Stromal cell of bone marrow (primary cell): ENCODE measurements at places on chromosomes 13 and 19.
A peak's percentile ranks its signal among the peaks of the same experiment; 100 is the strongest.

DNA sequence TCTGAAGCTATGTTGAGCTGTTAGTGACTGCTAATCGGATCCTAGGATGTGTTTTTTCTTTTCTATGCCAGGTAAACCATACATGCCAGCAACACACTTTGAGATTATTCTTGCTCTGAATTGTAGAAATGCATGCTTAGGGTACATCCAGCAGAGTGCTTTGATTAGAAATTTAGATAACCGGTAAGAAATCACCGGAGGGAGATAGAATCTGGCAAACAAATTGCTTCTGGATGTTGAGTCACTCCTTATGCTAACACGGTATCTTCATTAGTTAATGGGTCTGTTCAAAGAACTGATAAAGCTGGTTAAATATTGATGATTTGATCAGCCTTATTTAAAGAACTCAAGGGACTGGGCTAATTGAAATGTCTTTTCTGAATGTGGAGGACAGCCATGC lies 85.1 kb upstream of the SIAH3 start:
- no peak for DNase-seq

DNA sequence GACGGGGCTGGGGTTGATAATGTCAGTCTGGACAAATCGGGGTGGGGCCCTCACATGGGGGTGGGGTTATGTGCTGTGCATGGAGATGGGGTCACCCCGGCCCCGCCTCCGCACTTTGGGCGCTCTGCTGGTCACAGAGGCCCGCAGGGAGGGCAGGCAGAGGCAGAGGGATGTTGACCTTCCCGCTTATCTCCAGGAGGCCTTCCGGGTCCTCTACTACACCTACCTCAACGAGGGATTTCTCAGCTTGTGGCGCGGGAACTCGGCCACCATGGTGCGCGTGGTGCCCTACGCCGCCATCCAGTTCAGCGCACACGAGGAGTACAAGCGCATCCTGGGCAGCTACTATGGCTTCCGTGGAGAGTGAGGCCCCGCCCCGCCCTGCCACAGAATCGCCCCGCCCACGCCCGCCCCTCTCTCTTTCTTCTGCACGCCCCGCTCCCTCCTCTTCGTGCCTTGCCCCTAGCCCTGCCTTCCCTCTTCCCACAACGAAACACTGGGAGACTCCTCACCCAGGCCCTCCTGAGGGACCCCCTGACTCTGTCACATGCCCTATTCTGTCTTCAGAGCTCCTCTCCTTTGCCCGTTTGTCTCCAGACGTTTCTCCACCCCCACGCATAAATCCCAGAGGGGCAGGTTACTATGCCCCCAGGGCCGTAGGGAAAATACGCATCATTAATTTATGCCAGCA lies 32.8 kb downstream of the TMEM161A start:
- DNase-seq, result no peak

GRCh38 chr13:80989747-80990146 lies 648.8 kb upstream of the SPRY2 start:
- DNase-seq, result no peak

- DNase-seq, result no peak
Measured at GRCh38 chr13:48398450-48399095, 14.3 kb downstream of the LPAR6 start.

DNA sequence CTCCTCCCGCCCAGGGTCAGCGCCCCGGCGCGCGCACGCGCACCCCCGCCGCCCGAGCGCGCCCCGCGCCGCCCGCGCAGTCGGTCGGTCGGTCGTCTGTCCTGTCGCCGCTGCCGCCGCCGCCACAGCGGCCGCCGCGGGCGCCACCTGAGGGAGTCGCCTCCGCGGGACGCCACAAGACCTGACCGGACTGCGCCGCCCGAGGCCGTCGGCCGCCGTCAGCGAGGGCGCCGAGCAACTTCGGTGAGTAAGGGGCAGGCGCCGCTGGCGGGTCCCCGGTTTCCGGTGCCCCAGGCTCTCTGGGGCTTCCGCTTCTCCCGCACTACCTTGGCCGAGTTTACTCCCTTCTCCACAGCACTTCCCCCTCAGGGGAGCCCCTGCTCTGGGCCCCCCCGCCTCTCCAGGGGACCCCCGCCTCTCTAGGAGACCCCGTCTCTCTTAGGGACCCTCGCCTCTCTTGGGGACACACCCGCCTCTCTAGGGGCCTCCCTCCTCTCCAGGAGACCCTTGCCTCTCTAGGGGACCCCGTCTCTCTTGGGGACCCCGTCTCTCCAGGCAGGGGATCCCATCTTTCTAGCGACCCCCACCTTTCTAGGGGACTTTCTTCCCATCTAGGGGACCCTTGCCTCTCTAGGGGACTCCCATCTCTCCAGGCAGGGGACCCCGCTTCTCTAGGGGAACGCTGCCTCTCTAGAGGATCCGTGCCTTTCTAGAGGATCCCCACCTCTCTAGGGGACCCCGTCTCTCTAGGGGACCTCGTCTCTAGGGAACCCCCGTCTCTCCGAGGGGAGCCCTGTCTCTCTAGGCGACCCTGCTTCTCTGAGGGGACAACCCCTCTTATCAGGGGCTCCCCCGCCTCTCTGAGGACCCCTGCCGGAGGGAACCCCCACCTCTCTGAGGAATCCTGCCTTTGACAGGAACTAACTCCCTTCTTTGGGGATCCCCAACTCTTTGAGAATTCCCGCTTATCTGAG lies 19.3 kb upstream of the GATAD2A start:
- DNase-seq, result no peak

GRCh38 chr19:4350726-4351125 lies 7.4 kb downstream of the MPND start:
- DNase-seq, result no peak

DNA sequence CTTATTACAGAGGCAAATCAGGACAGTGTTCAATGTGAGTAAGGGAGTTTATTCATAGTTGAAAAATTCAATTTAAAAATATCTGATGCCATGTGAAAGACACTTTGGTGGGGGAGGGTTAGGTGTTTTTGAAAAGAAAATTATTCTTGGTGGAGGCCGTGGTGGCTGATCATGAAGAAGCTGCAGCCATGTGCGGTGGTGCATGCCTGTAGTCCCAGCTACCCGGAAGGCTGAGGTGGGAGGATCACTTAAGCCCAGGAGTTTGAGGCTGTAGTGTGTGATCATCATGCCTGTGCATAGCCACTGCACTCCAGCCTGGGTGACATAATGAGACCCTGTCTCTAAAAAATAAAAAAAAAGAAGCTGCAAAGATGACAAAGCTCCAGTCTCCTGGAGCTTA lies 28.6 kb downstream of the WDFY2 start:
- DNase-seq, result no peak

- no peak for DNase-seq
Measured at GRCh38 chr19:46376241-46377153, 29.6 kb downstream of the PPP5C start.

- no peak for DNase-seq
Measured at GRCh38 chr13:59345311-59345710, 818.4 kb downstream of the DIAPH3 start.

GRCh38 chr19:49017666-49018351 lies 918 bp upstream of the LHB start:
- DNase-seq, result no peak

- no peak for DNase-seq
Measured at GRCh38 chr13:99125326-99125915, 75.2 kb upstream of the UBAC2 start.

- DNase-seq, result no peak
Measured at GRCh38 chr13:29543230-29544215, 52.0 kb downstream of the SLC7A1 start.

DNA sequence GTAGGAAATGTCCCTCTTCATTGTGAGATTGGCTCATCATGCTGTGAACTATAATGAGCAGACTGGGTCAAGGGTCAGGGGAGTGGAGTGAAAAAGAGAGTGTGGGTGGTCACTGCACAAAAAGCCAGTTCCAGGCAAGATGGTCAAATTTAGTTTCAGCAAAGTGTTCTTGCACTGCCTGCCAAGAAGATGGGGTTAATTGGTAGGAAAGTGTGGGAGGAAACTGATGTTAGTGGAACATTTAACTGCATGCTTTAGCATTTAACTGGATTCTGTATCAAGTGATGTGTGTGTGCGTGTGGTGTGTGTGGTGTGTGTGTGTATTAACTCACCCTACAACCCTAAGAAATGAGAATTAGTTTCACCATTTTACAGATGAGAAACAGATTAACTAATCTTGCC lies 131.6 kb downstream of the COG6 start:
- DNase-seq, result no peak

DNA sequence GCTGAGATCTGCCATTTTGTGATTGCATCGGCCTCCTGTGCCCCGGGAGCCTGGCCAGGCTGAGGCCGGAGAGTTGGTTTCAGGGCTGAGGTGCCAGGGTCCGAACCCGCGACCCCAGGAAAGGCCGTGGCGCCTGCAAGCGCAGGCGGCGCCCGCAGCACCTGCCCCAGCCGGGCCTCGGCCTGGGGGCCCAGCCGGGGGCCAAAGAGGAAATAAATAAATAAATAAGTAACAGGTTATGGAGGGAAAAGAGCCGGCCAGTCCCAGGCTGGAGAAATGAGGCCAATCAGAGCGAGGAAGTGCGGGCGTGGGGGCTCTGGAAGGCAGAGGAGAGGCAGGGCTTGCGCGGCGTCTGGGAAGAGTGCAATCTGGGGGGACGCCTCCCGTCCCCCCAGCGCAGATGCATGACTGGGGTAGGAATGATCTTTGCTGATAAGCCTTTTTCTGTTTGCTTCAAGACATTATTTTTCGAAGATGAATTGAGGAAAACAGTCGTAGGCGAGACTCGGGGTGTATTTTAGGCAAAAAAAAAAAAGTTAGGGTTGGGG lies 145.6 kb upstream of the ZNF536 start:
- no peak for DNase-seq

- DNase-seq, result peak; percentile 44
Measured at GRCh38 chr19:16920816-16921529, 32.2 kb downstream of the F2RL3 start.

GRCh38 chr19:44726465-44726864 lies 22.0 kb upstream of the BCL3 start:
- no peak for DNase-seq

DNA sequence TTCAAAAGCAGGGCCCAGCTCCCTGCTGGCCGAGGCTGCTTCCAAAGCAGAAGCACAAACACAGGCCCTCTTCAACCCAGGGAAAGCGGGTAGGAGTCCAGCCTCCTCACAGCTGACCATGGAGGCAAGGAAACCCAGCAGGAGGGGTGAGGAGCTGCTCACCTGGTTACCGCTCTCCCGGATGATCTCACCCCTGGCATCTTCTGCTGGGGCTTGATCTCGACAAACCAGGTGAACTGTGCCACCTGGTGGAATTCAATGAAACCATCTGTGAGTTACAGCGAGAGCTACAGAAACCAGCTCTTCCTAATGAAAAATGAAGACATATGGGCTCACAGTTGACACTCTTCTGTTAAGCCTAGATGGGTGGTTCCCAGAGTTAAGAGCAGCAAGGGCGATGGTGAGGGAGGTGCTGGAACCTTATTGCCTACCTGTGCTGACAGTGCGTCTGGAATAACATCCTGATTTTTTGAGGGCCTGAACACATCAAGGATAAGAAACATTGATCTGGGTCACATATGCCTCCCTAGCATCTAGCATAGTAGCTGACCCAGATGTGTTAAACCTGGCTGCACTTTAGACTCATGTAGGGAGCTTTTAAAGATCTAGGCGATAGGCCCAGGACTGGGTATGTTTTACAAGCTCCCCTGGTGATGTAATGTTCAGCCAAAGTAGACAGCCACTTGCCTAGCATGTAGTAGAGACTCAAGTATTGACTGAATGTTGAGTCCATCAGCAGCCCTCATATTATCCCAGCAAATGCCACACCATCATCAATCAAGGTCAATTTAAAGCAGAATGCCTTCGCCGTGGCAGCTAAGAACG lies 6.1 kb downstream of the DHRS12 start:
- DNase-seq, result no peak

GRCh38 chr19:47509170-47509847 lies 5.6 kb downstream of the NAPA start:
- no peak for DNase-seq

GRCh38 chr13:80462037-80462436 lies 121.1 kb upstream of the SPRY2 start:
- no peak for DNase-seq

DNA sequence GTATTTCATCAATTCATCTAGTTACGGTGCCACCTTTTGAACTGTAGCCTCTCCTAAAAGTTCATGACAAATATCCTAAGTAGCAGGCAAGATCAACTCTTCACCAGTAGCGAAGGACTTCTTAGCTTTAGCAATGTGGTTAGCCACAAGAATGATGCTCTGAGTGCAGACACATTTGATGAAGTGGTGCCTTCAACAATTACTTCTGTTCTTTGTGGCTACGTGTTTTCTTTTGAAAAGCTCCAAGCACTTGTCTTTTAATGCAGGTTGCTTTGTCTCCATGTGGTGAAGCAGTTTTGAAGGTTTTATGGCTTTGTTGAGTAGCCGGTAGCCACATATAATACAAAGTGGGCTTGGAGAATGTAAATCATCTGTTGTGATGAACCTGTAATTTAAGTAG lies 194.7 kb downstream of the B3GLCT start:
- DNase-seq, result no peak

- DNase-seq, result no peak
Measured at GRCh38 chr13:107713314-107713713, 502.0 kb downstream of the LIG4 start.

DNA sequence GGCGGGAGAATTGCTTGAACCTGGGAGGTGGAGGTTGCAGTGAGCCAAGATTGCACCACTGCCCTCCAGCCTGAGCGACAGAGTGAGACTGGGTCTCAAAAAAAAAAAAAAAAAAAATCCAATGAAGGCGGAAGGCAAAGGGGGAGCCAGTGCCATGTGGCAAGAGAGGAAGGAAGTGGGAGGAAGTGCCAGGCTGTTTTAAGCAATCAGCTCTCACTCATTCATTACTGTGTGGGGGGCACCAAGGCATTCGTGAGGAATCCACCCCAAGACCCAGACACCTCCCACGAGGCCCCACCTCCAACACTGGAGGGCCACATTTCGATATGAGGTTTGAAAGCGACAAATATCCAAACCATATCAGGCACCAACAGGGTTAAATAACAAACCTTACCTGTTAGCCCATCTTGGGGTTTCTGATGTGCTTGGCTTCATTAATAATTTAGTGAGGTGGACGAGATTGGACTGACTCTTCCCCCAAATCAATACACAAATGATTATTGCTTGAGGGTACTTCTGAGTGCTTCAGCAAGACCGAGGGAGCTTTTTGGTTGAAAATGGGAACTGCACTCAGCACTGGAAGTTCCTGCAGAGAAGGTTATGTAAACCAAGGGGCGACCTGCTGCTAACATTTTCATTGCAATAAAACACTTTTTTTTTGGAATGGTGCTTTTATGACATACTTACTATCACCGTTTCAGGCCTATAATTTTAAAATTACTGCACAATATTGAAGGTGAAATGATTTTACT lies 7.5 kb upstream of the LRP3 start:
- no peak for DNase-seq

- DNase-seq, result no peak
Measured at GRCh38 chr19:35041548-35042055, at the start of gene HPN. Gene HPN, plus strand, starts transcription at chr19:35041721. Its CDS starts 786 bp downstream, at chr19:35042507.

DNA sequence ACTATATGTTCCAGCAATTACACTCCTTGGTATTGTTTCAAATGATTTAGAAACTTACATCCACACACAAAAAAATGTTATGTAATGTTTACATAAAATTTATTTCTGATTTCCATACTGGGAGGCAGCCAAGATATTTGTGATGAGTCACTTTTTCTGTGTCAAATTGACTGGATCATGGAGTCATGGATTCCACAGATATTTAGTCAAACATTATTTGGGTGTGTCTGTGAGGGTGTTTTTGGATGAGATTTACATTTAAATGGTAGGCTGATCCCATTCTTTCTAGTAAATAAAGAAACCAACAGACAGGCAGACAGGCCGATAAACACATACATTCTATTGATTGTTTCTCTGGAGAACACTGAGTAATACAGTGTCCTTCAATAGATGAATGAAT lies 562.8 kb downstream of the SLITRK6 start:
- DNase-seq, result peak; percentile 24
